ENCODE measurements at places on chromosomes 4 and X.
A peak's percentile ranks its signal among the peaks of the same experiment; 100 is the strongest.

DNA sequence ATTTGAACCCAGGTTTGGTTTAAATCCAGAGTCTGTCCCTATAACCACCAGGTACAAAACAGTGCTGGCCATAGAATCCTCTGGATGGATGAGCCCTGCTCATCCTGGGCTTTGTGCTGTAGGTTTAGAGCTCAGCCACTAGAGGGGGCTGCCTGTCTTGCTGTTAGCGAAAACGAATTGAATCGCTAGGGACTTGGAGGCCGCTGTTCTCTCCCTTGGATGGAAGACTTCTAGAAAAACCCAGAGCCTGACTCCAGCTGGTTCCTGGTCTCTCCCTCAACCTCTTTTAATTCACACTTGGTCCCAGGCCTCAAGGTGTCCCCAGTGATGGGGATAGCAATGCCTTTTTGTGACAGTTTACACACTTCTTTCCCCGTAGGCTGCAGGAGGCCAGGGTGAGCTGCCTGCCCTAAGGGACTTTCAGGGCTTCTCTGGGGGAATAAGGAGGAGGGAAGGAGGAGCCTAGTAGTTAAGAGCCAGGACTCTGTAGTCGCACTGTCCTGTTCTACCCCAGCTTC lies 8.7 kb downstream of the RIPPLY1 start:
- DNase-seq: no peak

DNA sequence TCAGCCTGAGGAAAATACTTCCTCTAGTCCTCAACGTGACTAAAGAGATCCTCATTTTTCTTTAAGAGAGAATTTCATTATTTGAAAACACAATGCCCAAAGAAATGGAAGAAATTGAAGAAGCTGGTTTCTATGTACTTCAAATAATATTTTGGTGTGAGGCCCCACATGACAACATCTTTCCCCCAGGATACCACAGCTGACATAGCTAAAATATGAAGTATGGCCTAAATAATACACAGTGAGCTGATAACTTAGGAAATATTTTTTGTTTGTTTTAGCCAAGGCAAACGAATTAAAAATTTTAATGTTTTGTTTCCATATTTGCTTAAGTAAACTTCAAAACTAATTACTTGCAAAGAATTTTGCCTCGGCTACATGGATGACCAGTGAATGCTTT lies 149.2 kb downstream of the CBR4 start:
- DNase-seq: no peak

DNA sequence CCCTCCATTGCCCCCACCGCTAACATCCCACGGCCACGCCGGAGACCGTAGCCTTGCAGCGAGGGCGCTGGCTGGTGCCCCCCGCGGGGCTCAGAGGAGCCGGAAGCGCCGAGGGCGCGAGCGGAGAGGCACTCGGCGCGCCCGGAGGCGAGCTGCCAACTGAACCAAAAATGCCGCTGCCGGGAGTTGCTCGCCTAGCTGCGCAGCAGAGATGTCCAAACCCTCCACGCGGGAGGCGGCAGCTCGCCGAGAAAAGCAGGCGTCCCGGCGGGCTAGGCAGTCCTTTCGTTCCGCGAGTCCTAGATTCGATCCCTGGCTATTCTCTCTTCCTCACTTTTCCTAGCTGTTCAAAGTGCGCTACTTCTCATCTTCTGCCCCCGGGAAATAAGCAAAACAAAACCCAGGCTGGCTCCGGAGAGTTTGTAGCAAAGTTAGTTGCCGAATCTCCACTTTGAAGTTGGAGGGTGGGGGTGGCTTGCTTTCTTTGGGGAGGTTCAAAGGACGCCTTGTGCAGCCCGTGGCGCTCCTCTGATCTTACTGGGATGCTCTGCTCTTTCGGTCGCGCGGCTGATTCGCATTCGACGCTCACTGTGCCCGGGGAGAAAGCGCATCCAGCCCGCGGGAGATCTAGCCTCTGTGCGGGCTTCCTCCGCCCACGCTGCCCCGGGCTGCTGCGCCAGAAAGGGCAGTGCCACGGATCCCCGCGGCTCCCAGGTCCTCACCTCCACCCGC lies 723 bp downstream of the NKX6-1 start:
- DNase-seq: peak; percentile 71

DNA sequence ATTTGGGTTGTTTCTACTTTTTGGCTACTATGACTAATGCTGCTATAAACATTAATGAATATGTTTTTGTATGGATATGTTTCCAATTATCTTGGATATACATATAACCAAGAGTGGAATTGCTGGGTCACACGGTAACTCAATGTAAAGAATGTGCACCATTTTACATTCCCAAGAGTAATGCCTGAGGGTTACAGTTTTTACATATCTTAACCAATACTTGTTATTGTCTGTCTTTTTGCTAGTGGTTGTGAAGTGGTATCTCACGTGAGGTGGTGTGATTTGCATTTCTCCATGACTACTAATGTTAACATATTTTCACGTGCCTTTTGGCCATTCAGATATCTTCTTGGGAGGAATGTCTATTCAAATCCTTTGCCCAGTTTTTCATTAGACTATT lies 200.3 kb upstream of the MAB21L2 start:
- no peak for DNase-seq

DNA sequence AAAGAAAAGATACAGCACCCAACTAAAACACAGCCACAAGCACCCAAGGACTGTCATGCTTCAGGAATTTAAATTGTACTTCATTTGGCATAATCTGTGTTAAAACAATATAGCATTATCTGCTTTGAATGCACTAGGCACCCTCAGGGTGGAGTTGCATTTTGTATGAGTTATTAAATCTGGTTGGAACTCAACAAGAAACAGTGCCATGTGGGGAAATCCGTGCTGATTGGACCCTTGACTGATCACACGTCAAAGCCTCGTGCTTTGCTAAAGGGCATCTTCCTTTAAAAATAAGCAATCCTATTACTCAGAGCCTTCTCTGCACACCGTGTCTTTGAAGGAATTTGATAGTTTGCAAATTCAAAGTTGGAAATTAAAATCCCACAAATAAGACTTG lies 35.4 kb downstream of the IGFBP7 start:
- no peak for DNase-seq

DNA sequence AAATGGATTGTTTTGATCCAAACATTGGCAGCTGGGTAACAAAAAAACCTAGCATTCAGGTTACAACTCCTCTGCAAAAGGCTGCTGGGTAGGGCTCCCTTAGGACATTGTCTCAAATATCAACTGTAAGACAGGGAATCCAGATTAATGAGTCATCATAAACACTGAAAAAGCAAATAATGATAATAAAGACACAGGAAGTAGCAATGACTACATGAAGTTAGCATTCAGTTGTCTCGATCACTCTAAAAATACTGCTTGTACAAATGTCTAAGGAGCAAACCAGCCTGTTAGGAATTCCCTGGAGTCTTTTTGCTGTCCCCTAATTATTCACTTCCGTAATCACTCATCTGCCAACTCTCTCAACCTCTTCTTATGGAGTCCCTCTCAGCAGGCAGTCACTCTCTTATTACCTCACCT lies 259.2 kb downstream of the GPC3 start:
- DNase-seq: no peak
